ENCODE measurements at places on chromosomes 3 and 15.

DNA sequence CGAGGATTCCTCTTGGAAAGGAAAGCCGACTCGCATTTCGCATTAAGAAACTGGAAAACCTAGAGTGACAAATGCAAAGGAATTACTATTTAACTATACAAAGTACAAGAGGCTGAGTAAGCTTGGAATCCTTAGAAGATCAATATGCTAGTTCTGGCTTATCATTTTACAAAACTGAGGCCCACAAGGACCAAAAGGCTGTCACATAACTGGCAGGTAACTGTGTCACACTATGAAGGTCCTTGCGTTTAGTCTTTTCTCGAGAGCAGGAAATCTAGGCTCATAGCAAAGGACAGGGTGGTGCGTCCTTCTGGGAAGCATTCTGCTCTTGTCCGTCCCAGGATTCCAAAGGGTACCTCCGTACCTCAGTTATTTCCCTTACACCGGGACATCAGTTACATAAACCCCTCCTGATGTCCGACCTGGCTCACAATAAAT, 629 bp downstream of the RPL24 start:
- DNase-seq, result no peak

DNA sequence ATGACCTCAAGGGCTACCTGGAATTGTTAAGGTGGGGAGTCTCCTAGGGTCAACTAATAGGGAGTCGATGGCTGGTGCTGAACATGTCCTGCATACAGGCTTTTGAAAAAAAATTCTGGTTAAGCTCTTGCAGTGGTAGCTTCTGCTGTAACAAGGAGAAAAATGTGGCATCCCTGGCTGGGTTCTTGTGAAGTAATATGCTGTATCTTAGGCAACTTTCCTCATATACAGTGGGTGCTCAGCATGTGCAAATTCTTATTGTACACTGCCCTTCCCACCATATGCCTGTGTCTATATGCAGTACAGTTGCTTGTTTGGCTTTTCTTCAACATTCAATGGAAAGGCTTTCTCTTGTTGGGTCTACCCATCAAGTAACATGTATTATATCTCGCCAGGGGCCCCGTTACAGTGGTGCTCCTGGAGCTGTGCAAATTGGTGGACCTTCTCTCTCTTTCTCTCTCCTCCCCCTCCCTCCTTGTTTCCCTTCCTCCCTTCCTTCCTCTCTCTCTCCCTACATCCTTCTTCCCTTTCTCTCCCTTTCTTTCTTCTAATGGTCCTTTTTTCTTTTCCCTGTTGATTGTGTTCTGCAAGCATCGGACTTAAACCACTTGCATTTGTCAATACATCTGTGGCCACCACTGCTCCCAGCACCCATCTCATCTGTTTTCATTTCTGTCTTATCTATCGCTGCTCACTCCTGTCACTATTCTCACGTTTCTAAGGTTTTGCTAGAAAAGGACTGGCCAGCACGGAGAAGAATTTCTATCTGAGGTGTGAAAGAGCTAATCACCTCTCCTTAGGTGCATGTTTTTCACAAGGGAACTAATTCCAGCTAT, 35.2 kb downstream of the TGFBR2 start:
- no peak for DNase-seq

DNA sequence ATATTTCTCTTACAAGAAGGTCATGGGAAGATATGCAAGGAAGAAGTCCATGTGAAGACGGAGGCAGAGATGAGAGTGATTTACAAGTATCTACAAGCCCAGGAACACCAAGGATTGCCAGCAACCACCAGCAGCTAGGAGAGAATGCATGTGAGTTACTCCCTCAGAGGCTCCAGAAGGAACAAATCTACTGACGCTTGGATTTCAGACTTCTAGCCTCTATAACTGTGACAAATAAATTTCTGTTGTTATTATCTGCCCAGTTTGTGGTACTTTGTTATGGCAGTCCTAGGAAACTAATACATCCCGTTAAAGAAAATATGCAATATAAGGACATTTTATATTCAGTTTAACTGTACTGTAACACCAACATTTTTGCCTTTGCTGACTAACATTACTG, 283.9 kb downstream of the BCHE start:
- DNase-seq, result no peak

GRCh38 chr15:68602459-68603215, 23.8 kb downstream of the CORO2B start:
- DNase-seq, result no peak

DNA sequence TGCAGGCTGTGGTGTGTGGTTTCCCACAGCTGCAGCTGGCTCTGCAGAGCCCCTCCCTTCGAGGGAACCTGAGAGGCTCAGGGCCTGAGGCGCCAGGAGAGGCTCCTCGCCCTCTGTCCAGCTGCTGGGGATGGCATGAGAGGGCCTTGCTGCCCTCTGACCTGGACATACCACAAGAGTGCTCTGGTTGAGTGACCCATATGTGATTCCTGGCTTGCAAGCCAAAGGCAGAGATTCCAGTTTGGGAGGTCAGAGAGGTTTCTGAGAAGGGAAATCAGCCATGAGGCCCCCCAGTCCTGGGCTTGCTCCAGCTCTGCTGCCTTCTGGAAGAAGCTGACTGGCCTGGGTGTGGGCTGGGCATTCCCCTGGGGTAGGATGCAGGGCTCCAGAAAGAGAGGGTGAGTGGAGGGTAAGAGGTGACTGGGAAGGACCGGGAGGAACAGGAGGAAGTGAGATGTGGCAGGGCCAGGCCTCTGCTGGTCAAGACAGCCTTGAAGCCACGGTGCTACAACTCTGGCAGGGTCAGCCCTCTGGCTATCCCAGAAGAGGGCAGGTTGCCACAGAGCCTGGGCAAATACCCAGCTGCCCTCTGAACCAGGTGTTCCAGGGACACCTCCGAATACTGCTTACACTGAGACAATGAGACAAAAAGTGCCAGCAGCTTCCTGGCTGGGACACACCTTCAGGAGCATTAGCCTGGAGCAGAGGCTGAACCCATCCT, 16.0 kb upstream of the SRP14 start:
- no peak for DNase-seq
